ENCODE measurements at places on chromosomes 7 and 10.

- no peak for DNase-seq
Observed at GRCh38 chr7:118918556-118918955, 694.1 kb downstream of the ANKRD7 start.

DNA sequence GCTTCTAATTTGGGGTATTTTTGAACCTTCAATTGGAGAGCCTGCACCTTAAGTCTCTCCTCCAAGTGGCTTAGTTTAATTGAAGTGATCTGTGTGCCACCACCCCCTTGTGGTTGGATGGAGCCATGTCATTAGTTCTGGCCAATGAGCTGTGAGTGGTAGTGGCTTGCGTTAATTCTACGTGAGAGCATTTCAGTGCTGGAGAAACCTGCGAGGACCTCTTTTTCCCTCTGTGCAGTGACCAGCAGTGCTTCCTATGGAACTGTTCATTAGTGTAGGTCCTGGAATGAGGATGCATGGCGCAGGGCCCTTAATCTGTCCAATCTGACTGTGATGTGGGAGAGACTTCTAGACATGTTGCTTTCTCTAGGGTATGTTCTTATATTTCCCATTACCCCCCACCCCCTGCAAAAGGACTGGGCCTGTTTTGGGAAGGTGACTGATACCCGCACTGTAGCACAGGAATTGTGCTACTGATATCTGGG is 3.8 kb downstream of the HILPDA start:
- DNase-seq, result peak; percentile 80

GRCh38 chr10:88064608-88065382 is 201.4 kb downstream of the PTEN start:
- DNase-seq, result peak; percentile 64

GRCh38 chr10:33506391-33506790 is 171.9 kb upstream of the NRP1 start:
- no peak for DNase-seq

GRCh38 chr7:106420736-106421135 is 136.0 kb upstream of the NAMPT start:
- DNase-seq, result no peak

- DNase-seq, result no peak
Observed at GRCh38 chr10:79488870-79489269, 23.5 kb upstream of the EIF5AL1 start.

DNA sequence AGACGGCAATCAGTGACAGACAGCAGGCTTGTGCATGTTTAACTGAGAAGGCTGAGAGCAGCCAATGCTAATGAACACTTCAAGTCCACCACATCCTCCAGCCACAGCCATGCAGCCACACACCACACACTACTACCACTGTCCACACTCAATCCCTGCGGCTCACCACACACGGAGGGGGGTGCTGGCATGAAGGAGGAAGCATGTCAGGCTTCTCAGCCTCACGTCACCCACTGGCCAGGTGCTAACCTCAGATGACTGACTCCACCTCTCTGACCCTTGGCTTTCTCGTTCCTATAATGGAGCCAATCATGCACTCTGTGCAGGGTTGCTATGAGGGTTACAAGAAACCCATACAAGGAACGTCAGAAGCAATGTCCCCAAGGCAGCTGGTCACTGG is 165.4 kb upstream of the RNF32 start:
- no peak for DNase-seq

DNA sequence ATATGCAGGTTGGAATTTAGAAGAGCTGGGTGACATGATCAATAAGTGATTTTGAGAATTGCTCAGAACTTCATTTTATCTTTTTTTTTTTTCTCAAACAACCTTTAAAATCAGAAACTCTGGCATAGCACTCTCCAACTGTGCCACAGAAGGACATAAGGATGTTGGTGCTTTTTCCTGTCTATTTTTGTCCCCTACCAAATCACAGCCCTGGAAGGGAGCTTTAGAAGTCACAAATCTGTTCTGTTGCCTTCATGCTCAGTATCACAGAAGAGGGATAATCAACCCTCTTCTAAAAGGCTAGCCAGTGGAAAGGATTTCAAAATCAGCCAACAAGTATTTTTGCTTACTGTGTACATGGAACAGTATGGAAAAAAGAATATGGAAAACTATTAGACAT is 14.8 kb upstream of the NRP1 start:
- DNase-seq, result no peak

DNA sequence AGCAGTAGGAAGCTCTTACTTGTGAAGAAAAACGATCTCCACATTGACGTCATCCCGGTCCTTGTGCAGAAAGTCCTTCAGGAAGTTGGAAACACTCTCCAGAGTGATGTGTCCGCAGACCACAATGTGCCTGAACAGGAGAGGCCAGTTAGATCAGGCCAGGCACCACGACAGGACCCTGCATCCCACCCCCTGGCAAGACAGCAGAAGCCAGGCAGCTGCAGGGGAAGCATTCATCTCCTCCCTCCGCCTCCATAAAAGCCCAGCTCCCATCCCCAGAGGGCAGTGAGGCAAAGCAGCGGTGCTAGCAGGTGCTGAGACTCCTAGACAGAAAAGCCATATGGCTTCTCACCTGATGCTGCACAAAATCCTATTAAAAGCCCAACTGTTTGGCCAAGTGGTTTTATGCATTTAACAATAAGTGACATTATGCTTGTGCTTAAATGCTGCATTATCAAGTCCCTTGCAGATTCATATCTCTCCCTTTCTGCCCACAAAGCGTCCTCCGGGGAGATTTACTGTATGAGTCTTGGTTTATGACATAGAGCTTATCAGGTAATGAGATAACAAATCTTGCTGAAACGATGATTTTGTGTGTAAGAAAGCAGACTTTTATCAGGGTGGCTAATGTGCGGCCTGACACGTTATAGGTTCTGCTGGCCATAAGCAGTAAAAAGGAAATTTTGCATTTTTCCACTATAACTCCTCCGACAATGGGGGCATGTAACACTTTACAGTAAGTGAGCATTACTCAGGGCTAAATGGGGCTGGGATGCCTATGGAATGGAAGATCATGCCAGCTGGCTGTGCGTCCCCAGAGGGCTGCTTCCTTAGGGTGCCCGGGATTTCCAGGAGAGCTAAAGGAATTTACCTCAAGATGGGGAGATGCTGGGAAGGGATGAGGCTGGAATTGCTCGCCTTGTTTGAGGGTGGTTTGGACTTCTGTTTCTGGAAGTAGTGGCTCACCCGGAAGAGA is 546.9 kb downstream of the KCNMA1 start:
- no peak for DNase-seq

DNA sequence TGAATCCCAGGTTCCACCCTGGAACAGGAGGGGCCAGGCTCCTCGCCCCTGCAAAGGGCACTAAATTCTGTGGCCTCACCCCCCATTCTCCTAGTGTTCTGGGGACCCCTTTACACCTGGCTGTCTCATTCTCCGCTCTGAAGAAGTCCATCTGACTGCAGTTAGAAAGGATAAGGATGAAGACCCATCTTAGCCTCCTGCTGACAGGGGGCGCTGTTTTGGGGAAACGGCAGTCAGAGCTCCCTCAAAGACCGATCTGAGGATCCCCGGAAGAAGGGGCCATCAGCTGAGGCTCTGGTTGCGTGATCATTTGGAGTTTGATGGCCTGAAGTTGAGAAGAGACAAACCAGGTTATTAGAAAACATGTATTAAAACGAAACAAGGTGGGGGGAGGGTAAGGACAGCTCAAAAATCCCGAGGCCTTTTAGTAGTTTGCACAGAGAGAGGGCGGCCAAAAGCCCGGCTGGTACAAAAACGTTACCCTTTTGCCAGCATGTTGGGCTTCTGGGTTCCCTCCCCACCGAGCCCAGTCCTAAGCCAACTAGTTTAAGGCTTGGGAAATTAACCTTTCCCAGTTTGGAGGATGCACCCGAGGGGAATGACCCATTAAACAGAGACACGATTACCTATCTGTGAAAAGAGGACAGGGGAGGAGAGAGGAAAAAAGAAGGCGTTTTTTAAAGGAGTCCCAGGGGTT is 102.8 kb downstream of the CHN2 start:
- DNase-seq, result no peak

- no peak for DNase-seq
Observed at GRCh38 chr7:152699079-152699478, 23.1 kb upstream of the XRCC2 start.

- no peak for DNase-seq
Observed at GRCh38 chr10:65827359-65827758, 1098.5 kb upstream of the LRRTM3 start.

DNA sequence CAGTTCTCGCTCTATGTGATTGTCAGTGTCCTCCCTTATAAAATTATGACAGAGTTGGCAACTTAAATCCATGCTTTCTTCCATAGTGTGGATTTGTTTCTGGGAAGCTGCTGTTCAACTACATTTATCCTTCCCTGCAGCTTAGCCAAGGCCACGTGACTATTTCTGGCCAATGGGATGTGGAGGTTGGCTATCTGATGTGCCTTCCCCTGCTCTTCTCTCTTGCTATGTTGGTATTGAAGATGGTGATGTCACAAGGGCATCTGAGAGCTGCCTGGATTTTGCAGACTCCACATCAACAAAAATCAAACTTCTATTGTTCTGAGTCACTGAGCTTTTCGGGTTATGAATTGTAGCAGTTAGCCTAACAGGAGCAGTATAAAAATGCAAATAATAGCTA is 164.9 kb upstream of the RHOBTB1 start:
- no peak for DNase-seq

GRCh38 chr7:129512192-129512591 is 9.9 kb downstream of the SMKR1 start:
- DNase-seq, result no peak

- no peak for DNase-seq
Observed at GRCh38 chr7:87528730-87529129, 53.2 kb upstream of the ABCB4 start.

- DNase-seq, result no peak
Observed at GRCh38 chr7:44977959-44978335, 868 bp downstream of the MYO1G start.

GRCh38 chr7:112238852-112239610 is 32.5 kb downstream of the ZNF277 start:
- DNase-seq, result no peak

- no peak for DNase-seq
Observed at GRCh38 chr10:11082526-11082925, 64.9 kb downstream of the CELF2 start.

- no peak for DNase-seq
Observed at GRCh38 chr10:13365243-13365642, 17.1 kb upstream of the SEPHS1 start.

DNA sequence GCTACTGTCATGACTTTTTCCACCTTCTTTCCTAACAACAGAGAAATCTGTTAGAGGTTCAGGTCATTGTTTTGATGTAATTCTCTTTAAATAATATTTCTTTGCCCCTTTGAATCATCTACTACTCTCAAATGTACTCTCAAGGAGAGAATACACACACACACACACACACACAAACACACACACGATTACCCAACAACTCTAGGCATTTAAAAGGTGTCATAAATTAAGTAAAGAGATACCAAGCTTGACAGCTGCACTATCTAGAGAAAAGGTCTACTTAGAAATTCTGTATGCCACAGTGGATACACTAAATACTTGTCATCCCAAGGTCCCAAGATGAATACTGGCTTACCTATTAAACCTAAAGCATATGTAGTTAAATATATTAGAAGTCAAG is 4.8 kb downstream of the PANK1 start:
- no peak for DNase-seq

DNA sequence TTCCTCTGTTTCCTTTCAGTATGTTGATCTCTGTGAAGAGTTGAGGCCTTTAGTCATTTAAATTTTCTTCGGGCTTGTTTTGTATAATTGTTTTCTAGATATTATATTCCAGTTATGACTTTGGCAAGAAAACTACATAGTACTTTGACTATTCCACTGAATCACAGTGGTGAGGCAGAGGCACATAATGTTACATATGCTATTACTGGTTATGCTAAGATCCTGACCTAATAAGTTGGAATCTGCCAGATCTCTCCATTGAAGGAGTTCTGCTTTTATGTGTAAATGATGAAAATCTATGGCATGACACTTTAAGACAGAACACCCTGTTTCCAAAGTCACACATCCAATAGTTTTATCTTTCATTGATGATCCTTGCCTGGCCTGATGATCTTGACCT is 83.7 kb downstream of the CYP2C19 start:
- no peak for DNase-seq

GRCh38 chr7:155680864-155681263 is 36.4 kb downstream of the RBM33 start:
- no peak for DNase-seq

GRCh38 chr7:1248916-1249581 is 16.4 kb downstream of the UNCX start:
- no peak for DNase-seq

GRCh38 chr7:81447351-81447952 is 322.4 kb downstream of the HGF start:
- no peak for DNase-seq

DNA sequence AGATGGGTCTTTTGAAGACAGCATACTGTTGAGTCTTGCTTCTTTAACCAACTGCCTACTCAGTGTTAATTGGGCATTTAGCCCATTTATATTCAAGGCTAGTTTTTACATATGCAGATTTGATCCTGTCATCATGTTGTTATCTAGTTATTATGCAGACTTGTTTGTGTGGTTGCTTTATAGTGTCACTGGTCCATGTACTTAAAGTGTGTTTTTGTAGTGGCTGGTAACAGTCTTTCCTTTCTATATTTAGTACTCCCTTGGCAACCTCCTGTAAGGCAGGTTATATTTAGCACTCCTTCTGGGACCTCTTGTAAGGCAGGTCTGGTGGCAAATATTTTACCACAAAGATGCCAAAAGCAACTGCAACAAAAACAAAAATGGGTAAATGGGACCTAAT is 66.7 kb downstream of the TES start:
- DNase-seq, result no peak

- no peak for DNase-seq
Observed at GRCh38 chr7:112383671-112384417, 66.4 kb upstream of the IFRD1 start.

DNA sequence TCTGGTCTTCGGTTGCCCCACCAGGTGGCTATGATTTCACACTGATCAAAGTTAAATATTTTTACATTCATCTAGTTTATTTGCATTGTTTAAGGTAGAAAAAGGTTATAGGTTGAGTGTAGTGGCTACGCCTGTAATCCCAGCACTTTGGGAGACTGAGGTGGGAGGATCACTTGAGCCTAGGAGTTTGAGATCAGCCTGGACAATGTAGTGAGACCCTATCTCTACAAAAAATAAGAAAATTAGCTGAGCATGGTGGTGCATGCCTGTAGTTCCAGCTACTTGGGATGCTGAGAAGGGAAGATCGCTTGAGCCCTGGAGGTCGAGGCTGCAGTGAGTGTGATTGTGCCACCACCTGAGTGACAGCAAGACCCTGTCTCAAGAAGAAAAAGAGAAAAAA is 3.8 kb downstream of the CCM2 start:
- DNase-seq, result no peak

GRCh38 chr10:34830217-34830822 is 15.2 kb upstream of the PARD3 start:
- DNase-seq, result no peak

- DNase-seq, result no peak
Observed at GRCh38 chr10:73894245-73894971, 16.5 kb upstream of the PLAU start.

All from activated CD4-positive, alpha-beta T cell treated with anti-CD3 and anti-CD28 coated beads, Interleukin-2, amount 10 ng/mL, durations not matched to agents 7 days and 5 days (primary cell).